DMS 273 treated with DMSO at 0.1 percent for 48 hours (cell line): ENCODE measurements at places on chromosomes 5 and 9.

- DNase-seq, result no peak
Observed at GRCh38 chr5:180085837-180086236, 14.3 kb upstream of the RNF130 start.

DNA sequence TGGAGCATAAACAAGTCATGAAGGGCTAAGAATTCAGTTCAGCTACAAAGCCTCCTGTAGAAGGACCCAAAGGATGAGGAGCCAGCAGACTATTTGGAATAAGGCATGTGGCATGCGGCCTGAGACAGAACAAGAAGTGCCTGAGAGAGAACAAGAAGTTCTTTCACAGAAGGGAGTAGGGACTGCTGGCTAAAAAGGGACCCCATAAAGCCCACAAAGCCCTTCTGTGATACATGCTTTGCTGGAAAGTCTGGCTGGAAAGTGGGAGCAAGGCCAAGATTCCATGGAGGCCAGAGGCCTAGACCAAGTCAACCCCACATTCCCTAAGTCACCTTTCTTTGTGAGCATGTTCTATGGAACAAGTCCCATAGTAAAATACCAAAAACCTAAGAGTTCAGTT is 35.9 kb upstream of the UBAP2 start:
- no peak for DNase-seq

- no peak for DNase-seq
Observed at GRCh38 chr5:84821924-84822323, 437.2 kb upstream of the EDIL3 start.

DNA sequence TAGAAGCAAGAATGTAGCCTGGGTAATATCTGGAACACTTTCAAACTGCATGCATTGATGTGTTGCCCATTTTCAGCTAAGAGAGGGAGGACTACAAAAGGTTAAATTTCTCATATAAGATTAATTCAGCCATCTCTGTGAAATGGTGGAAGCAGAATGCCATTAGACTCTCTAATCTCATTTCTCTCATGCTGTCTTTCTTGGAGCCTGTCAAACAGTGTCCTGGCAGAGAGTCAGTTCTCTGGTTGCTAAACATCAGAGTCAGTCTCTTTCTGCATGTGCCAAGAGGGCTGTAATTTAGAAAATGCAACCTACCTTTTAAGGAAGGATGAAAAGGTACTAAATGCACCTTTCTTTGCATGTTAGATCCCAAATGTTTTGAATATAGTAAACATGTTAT is 910 bp upstream of the GARNL3 start:
- no peak for DNase-seq

- no peak for DNase-seq
Observed at GRCh38 chr5:22892441-22892840, 39.3 kb upstream of the CDH12 start.

GRCh38 chr9:72958485-72959281 is 5.8 kb upstream of the ALDH1A1 start:
- DNase-seq, result no peak

DNA sequence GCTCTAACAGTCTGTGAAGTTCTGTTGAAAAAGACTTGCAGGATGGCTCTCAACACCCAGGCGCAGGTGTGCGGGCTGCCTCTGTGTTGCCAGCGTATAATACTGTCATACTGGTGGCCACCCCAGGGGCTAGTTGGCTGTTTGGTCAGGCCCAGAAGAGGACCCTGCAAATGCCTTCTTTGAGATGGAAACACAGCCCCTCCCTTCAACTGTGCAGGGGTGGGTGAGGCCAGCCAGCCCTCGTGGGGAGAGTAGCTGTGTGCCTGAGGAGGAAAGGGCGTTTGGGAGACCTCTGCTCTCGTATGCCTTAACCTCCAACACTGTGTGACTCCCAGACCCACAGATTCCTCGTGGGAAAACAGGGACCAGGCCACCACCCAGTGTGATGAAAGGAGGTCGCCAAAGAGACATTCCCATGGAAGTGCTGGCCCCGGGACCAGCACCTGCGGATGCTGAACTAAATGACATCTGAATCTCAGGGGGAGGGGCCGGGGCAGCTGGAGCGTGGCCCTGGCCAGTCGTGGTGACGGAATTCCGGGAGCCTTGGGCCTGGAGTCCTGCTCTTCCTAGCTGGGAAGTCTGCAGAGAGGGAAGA is 11.3 kb upstream of the SCGB3A1 start:
- DNase-seq, result no peak

GRCh38 chr5:140243706-140244250 is 59.1 kb downstream of the PFDN1 start:
- DNase-seq, result no peak

DNA sequence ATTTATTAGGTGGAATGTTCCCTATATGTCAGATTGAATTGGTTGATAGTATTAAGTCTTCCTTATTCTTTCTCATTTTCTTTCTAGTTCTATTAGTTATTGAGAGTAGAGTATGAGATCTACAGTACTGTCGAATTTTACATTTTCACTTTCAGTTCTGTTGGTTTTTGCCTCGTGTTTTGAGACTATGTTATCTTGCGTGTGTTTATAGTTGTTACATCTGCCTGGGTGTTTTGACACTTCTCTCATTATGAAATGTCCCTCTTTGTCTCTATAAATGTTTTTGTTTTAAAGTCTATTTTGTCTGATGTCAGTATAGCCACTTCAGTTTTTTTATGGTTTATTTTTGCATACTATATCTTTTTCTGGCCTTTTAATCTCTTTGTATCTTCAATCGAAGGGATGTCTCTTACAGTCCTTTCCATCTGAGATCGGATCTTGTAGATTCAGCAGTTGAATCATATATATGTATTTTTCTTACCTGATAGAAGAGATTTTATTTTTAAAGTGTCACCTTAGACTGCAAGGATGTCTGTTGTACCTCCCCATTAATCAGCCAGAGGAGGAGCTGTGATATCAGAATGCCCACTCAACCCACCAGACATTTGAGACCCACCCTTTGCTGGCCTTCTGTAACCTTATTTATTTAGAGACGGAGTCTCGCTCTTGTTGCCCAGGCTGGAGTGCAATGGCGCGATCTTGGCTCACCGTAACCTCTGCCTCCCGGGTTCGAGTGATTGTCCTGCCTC is 20.7 kb downstream of the EHMT1 start:
- no peak for DNase-seq

DNA sequence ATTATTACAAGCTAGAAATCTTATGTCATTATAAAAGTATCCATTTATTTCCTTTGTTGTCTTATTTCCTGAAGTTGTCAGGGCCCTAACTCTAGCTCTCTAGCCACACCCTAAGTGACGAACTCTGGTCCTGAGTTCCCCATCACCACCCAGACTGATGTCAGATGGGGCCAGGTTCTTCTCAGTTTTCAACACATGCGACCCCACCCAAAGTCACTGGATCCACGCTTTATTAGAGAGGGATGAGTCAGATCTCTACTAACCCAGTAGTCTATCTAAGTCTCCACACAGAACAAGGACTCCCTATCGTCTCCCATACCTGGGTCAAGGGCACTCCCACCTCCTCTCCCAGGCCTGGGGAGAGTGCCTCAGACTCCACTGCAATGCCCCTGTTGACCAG is 6.8 kb upstream of the FEM1C start:
- no peak for DNase-seq

GRCh38 chr5:56817263-56818014 is 2.1 kb downstream of the MAP3K1 start:
- DNase-seq, result no peak

- DNase-seq, result no peak
Observed at GRCh38 chr5:127290946-127291693, 524 bp downstream of the MEGF10 start.

GRCh38 chr9:129139233-129139992 is 28.2 kb downstream of the PTPA start:
- DNase-seq, result peak; percentile 78

DNA sequence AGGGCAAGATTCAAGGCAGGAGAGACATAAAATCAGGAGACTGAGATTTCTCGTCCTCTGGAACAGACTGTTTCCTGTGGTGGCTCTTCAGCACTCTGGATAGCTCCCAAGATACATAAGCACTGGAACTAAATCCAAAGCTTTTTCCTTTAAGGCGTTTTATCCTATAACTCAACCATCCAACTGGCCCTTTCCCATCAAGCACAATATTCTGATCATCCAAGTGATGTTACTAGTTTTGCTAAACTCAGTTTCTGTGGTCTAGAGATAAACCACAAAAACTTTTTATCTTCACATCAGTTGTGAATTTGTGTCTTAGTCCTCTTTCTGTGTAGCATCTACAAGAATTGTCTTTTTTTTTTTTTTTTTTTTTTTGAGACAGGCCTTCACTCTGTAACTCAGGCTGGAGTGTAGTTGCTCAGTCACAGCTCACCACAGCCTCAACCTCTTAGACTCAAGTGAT is 299.4 kb downstream of the COX7C start:
- DNase-seq, result no peak

GRCh38 chr5:65620021-65620420 is 4.1 kb downstream of the TRIM23 start:
- no peak for DNase-seq

DNA sequence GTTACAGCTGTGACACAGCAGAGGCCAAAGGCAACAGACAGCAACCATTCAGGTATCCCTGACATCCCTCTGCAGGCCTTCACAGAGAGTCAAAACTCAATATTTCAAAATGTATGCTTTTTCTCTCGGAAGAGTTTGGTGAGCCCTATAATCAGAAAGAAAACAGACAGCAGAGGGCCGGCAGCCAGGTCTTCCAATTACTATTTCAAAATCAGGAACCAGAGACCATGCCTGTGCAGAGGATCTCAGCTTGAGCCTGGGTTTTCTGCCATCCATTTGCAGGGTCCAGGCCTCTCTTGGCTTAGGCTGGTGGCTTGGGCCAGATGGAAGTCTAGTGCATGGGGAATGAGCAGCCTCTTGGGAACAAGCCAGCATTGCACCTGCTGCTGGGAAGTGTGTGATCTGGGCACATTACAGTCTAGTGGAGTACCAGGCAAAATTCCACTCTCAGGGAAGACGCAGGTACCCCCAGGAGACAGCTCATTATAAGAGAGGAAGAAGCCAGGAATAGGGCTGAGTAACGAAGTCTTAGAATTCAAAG is 231.3 kb downstream of the ENC1 start:
- no peak for DNase-seq

GRCh38 chr5:137572042-137572695 is 73.0 kb upstream of the SPOCK1 start:
- DNase-seq, result no peak

DNA sequence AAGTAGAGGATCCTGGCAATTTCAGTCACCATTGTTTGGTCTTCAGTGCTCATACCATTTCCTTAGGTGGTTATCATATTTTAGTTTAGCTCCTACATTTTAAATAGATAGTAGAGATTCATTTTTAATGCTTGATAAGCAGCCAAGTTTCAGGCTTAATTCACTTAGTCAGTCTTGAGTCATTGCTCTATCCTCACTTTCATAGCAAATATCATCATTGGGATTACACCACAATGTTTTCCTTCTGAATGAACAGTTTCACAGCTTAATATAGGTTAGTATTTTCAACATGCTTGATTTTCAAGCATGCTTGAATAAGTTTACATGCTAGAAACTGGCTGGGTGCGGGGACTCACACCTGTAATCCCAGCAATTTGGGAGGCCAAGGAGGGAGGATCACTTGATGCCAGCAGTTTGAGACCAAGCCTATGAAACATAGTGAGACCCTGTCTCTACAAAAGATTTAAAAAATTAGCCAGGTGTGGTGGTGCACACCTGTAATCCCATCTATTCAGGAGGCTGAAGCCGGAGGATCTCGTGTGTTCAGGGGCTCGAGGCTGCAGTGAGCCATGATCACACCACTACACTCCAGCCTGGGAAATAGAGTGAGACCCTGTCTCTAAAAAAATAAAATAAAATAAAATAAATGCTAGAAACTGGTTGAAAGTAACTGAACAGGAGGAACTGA is 339.9 kb downstream of the ADGRV1 start:
- DNase-seq, result no peak
